ENCODE measurements at places on chromosomes 12 and 14.
A peak's percentile ranks its signal among the peaks of the same experiment; 100 is the strongest.

- DNase-seq, result peak; percentile 11
Observed at GRCh38 chr12:115223991-115224390, 540.0 kb upstream of the TBX3 start.

DNA sequence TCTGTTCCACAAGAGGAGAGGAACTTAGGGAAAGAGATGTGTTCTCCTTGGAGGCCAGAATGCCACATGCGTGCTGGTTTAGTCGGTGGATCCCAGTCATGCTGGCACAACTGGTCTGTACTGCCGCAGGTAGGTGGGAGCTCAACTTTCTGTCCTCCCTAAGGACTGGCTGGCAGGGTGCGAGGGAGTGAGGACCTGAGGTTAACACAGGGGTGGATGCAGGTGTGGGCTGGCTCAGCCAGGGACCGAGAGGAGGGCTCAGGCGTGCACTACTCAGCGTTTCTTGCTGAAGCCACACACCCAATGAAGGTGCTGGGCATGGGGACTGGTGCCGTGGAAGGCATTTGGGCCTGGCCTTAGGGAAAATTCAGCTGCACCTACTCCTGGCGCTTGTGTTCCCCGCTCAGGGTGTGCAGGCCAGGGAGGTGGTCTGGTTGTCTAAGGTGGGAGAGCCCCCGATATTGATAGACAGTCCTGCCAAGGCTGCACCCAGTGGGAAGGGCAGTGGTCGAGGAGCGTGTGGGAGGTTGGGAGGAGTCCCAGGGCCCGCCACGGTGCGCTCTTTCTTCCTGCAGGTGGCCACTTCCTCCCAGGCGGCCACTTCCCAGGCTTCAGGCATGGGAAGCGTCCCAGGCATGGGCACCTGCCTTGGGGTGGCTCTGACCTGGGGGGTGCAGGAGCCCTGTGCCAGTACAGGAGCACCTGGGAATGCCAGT is 138.4 kb downstream of the ADGRD1 start:
- no peak for DNase-seq

DNA sequence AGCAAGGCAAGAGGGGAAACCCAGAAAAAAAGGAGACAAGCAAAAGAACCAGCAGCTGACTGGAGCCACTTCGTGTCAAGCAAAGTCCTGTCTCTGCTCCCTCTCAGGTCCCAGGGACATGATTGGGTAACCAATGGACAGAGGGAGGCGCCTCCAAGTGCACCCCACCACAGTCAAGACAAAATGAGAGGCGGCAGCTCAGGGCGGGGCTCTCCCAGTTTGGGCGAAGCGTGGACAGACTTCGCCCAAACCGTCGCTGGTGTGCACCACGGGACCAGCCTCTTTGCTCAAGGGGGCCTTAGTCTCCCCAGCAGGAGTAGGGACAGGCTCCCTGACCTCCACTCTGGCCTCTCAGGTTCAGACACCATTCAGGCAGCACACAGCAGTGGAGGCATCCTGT is 1.5 kb upstream of the BEGAIN start:
- no peak for DNase-seq

DNA sequence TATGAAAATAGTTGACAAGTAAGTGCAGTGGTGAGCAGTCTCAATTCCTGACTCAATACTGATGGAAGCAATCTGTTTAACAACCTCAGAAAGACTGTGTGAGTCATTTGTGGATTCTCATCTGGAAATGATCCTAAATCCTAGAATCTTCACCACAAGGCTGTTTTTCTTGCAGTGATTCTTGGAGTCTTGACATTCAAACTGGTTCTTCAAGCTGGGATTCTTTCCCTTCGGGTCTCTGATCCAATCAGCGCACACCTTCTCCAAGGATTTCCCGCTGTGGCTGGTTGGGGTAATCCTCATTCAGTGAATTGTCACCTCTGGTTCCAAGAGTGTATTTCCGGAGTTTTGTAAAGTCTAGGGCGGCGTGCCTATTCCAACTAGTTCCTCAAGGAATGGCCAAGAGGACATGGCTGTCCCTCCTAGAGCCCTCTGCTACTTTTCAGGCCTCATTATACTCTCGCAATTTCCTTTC is 37.7 kb upstream of the FOXJ2 start:
- peak; percentile 79 for DNase-seq
